Right lobe of liver (tissue), 6 donors: ENCODE measurements at places on chromosomes 6 and 20. TPM values are rescaled to one million over a fixed set of nuclear protein-coding genes. Genes with fewer than 3 reads are reported as not detected.

DNA sequence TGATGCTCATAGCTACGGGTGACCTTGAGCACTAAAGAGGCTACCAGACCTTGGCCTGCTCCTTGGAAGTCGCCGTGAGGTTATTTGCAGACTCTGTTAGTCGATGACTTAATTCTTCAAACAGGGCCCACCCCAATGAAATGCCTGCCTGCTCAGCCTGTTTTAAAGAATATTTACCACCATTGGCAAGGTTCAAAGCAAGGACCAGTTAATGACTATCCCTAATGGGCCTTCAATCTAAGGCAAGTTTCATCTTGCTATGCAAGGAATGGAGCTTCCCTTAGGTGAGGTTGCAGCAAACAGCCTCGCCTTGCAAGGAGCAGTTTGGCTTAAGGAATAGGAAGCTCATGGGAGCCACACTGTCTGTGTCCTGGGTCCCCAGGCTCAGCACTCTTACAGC lies 22.9 kb upstream of the SPO11 start:
- no peaks in the 10 kb centered on the region for H3K36me3 ChIP-seq
- DNase-seq = no peak

The PROCR gene
- 3.1 TPM for total RNA-seq

The FAM135A gene
- total RNA-seq = 9.7 TPM

- no peak overlapping the region for H3K27ac ChIP-seq
- no peaks in the 10 kb centered on the region for H3K27me3 ChIP-seq
- no peak for DNase-seq
- H3K36me3 ChIP-seq = peaks cover 33% of the 10 kb centered on the region
Measured at GRCh38 chr6:107917451-107918375, 40.3 kb downstream of the SEC63 start.

DNA sequence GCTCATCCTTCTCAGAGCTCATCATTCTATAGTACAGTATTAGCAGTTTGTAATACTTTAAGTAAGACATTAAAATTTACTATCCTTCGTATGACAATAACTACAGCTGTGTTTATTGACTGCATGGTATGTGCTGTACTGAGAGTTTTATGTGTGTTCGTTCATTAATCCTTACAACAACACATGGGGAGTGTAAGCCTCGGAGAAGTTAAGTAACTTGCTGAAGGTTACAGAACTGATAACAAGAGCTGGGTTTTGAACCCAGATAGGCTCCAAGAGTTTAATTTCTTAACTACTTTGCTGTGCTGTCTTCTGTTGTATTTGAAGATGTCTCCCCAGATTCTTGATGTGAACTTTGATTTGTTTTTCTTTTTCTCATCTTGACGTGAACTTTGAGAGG lies 23.7 kb downstream of the BRPF3 start:
- no peak for DNase-seq
- no peak overlapping the region for H3K4me3 ChIP-seq
- H3K36me3 ChIP-seq = peaks cover 41% of the 10 kb centered on the region
- no peaks in the 10 kb centered on the region for H3K27me3 ChIP-seq
- H3K4me1 ChIP-seq = no peaks in the 10 kb centered on the region

DNA sequence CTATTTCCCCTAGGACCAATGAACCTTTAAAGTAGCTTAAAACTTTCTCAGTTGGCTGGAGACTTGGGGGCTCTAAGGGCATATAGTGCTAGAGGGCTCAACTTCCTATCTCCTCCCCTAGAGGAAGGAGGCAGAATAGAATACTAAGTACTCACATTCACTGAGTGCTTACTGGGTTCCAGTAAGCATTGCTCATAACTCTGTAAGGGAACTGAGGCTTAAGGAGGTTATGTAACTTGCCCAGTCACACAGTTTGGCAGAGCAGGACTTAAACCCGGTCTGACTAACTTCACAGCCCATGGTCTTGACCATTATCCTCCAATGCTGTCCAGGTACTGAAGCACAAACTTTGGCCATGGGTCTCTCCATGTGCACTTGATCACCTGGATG lies 12.5 kb downstream of the SESN1 start:
- H3K4me3 ChIP-seq = no peak overlapping the region
- H3K27me3 ChIP-seq = no peaks in the 10 kb centered on the region
- no peaks in the 10 kb centered on the region for H3K36me3 ChIP-seq
- DNase-seq = no peak

- no peak for DNase-seq
- H3K27ac ChIP-seq = no peak overlapping the region
- H3K4me1 ChIP-seq = no peaks in the 10 kb centered on the region
- H3K4me3 ChIP-seq = no peak overlapping the region
Measured at GRCh38 chr20:5024103-5024502, 22.8 kb upstream of the SLC23A2 start.

GRCh38 chr6:136304410-136304809 lies 14.8 kb upstream of the BCLAF1 start:
- no peak overlapping the region for H3K27ac ChIP-seq
- no peaks in the 10 kb centered on the region for H3K4me1 ChIP-seq
- no peak for DNase-seq
- no peaks in the 10 kb centered on the region for H3K36me3 ChIP-seq

GRCh38 chr6:170476360-170476759 lies 76.7 kb downstream of the PSMB1 start:
- no peaks in the 10 kb centered on the region for H3K36me3 ChIP-seq
- no peak for DNase-seq
- no peaks in the 10 kb centered on the region for H3K4me1 ChIP-seq
- H3K27me3 ChIP-seq = no peaks in the 10 kb centered on the region
- no peak overlapping the region for H3K27ac ChIP-seq
- H3K4me3 ChIP-seq = no peak overlapping the region

DNA sequence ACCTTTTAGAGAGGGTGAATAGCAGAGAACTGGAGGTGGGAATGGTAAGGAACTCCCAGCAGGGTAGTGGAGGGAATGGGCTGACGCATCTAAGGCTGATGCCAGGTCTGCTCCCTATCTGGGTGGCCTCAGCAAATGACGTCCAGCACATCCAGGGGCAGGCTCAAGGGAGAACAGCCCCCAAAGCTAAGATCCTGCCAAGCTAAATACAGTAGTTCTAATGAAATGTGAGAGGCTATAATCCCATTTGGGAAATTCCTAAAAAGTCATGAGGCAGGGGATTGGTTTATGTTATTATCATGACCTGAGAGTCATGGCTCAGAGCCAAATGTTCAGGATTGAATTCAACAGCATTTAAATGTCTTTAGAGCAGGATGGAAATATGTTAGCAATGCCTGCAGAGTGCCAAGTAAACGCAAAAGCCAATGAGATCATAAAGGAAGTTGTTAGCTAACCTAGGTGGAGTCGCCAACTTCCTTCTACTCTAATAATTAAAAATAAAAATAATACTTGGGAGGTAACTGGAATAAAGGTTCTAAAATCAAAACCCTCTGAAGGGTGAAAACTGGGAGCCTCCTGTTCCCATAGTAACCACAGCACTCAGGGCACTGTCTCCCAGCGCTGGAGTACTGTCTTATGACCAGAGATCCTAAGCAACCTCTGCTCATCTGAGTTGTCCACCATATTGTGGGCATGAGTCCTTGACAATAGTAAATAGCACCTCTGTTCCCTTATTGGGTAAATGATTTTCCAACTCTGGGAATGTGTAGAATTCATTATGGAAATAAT lies 34.8 kb downstream of the IYD start:
- H3K4me1 ChIP-seq = peaks cover under 1% of the 10 kb centered on the region
- no peaks in the 10 kb centered on the region for H3K27me3 ChIP-seq
- H3K27ac ChIP-seq = no peak overlapping the region
- no peak overlapping the region for H3K4me3 ChIP-seq
- no peaks in the 10 kb centered on the region for H3K36me3 ChIP-seq

DNA sequence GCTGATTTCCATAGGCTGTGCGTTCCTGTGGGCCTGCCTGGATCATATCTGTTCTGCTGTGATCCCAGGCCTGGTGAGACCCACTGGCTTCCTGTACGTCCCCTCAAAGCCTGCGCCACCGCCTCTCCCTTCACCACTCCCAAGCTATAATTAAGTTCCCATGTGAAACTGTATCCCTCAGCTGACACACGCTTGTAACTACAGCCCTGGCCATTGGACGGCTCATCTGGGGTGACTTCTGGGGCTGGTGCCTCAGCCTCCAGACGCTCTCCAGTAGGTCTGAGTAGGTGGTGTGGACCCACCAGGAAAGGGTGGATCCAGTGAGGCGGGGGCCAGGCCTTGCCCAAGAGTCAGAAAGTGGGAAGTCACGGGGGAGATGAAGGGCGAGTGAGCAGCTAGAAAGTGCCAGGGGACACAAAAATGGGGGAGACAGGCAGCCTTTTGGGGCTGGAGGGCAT lies 21.0 kb downstream of the PPARD start:
- H3K27me3 ChIP-seq = no peaks in the 10 kb centered on the region
- DNase-seq = no peak

DNA sequence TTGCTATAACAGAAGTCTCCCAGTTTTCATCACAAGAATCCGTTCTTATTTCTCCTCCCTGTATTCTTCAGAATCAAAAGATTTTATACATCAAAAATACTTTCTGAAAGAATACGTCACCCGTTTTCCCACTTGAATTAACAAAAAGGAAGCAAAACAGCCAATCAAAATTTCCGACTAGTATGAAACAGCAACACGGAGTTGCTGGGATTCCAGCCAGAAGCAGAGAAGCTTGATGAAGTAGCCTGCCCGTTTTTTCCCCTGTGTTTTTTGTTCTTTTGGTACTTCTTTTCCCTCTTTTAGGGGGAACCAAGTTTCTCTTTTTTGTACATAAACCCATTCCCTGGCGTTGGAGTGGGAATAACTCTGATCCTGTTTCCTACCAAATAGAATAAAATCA lies 14.6 kb downstream of the TXLNB start:
- no peaks in the 10 kb centered on the region for H3K27me3 ChIP-seq
- H3K27ac ChIP-seq = no peak overlapping the region
- no peaks in the 10 kb centered on the region for H3K36me3 ChIP-seq
- no peaks in the 10 kb centered on the region for H3K4me1 ChIP-seq
- H3K4me3 ChIP-seq = no peak overlapping the region

DNA sequence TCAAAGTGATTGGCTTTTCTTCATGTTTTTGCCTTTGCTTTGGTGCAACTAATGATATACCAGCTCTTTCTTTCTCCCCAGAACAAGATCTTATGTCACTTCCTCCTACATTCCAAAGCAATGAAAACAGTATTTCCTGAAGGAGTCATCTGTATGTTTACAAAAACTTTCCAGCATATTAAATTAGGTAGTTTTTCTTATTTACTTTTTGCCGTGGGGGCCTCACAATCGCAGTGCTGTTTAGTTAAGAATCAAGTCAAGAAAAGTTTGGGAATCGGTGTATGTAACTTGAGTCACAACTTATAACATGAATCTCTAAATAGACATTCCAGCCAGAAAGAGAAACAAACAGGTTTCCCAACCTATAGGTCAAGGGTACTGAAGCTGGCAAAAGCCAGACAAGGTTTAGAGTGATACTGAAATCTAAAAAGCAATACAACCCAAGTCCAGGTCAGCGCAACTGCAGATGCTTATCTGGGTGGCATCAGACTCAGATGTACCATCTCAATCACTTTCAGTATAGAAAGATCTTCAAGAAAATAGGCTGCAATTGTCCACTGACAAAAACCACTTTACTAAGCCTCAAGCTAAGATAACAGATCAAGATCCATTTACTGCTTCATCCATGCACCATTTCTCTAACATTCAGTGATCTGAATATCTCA lies 63.6 kb downstream of the IPCEF1 start:
- H3K27ac ChIP-seq = no peak overlapping the region
- no peak overlapping the region for H3K4me3 ChIP-seq
- H3K36me3 ChIP-seq = no peaks in the 10 kb centered on the region
- no peaks in the 10 kb centered on the region for H3K27me3 ChIP-seq
- DNase-seq = no peak
- peaks cover 5% of the 10 kb centered on the region for H3K4me1 ChIP-seq

The TSPYL1 gene
- 50.0 TPM for total RNA-seq

The HNF4A gene
- total RNA-seq = 186 TPM

DNA sequence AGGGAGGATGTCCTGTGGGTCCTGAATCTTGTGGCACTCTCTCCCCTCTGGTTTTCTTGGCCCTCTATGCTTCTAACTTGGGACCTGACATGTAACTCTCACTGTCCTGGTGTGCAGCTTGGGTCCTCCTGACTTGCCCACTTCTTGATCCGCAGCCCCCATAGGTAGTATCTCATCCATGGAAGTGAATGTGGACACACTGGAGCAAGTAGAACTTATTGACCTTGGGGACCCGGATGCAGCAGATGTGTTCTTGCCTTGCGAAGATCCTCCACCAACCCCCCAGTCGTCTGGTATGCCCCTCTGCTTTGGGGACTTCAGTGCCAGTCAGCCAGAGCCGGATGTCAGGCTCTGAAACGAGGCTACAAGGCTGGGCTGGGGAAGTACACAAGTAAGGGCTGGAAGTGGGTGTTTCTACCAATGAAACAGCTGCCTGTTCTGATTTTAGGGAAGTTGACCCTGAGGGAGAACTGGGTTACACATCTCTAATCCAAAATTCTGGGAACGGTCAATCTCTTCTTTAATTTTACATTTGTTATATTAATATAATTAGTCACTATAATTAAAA lies 641 bp downstream of the DBNDD2 start:
- no peaks in the 10 kb centered on the region for H3K36me3 ChIP-seq
- DNase-seq = no peak

The CALHM5 gene
- total RNA-seq = 0.12 TPM

The ECT2L gene
- total RNA-seq = not detected

GRCh38 chr20:16388731-16389130 lies 184.5 kb downstream of the KIF16B start:
- H3K27me3 ChIP-seq = no peaks in the 10 kb centered on the region
- no peaks in the 10 kb centered on the region for H3K4me1 ChIP-seq
- H3K27ac ChIP-seq = no peak overlapping the region
- DNase-seq = no peak
- no peak overlapping the region for H3K4me3 ChIP-seq
- no peaks in the 10 kb centered on the region for H3K36me3 ChIP-seq

The TBXT gene
- not detected for total RNA-seq

DNA sequence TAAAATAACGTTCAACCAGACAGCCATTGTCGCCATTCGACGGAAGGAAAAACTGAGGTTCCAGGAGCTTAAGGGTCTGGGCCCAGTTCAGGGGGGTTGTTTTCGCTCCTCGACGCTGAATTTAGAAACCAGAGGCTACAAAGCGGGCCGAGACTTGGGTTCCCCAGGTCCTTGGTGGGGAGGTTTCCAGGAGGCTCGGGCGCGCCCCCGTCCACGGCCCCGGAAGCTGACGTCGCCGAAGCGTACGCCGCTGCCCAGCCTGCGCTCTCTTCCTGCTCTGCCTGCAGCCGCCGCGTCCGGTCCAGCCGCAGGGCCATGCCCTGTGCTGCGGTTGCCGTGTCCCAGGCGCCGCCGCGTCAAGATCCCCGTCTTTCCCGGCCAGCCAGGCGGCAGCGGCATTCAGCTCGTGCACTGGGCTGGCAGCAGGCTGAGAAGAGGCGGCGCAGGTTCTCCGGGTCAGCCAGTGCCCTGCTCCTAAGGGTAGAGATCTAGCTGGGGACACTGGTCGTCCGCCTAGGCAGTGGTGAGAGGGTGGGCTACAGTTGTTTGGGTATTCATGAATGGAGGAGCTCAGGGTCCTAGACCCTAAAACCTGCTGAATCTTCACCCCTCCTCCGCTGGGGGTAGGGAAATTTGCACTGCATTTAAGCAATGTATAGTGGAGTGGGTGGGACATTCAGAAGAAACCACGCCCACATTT lies 901 bp upstream of the TRIM26 start:
- no peaks in the 10 kb centered on the region for H3K4me1 ChIP-seq
- DNase-seq = peak; percentile 92
- H3K27me3 ChIP-seq = no peaks in the 10 kb centered on the region
- H3K4me3 ChIP-seq = peak overlapping the region; percentile 95

- DNase-seq = peak; percentile 56
- peak within 1 kb of the TSS; percentile 100 for H3K27ac ChIP-seq
- no peaks in the 10 kb centered on the region for H3K36me3 ChIP-seq
- no peaks in the 10 kb centered on the region for H3K27me3 ChIP-seq
- H3K4me3 ChIP-seq = peak within 1 kb of the TSS; percentile 62
- H3K4me1 ChIP-seq = no peaks in the 10 kb centered on the region
Measured at GRCh38 chr6:12012038-12012557, at the start of gene HIVEP1. Gene HIVEP1, plus strand, starts transcription at chr6:12012312. Its CDS starts 3,317 bp downstream, at chr6:12015629.
